ENCODE measurements at places on chromosomes 12 and 14.
A peak's percentile ranks its signal among the peaks of the same experiment; 100 is the strongest.

GRCh38 chr14:75430526-75430925 is 2.7 kb downstream of the JDP2 start:
- DNase-seq, result peak; percentile 87

- no peak for DNase-seq
Observed at GRCh38 chr12:51863363-51863932, 14.9 kb upstream of the FIGNL2 start.

DNA sequence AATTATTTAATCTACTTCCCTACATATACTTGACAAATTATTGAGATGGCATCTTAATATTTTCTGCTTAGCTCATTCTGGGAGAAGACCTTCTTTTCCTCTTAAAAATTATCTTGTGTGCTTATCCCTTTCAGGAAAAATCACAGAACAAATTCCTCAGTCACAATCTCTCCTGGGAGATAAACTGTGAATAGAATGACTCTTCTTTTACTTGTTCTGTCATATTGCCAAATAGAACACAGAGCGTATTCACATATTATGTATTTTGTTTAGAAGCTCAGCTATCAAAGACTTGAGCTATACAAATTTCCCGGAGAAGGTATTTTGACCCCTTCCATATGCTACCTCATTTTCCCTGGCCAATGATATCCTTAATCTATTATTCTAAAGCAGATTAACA is 146.7 kb downstream of the TMEM117 start:
- DNase-seq, result no peak

DNA sequence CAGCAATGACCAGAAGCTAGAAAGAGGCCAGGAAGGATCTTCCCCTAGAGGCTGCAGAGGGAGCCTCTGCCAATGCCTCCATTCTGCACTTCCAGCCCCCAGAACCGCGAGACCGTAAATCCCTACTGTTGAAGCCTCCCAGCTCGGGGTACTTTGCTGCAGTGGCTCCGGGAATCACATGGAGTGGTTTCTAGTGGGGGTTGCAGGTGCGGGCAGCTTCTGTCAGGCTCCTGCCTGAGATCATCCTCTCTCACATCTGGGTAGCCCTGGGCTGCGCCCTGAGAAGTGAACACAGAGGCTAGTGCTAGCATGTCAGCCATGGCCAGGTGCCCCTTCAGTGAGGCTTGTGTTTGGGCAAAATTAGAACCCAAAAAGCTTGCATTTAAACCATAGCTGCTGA is 67.3 kb downstream of the TSPAN9 start:
- no peak for DNase-seq

GRCh38 chr14:75941030-75941429 is 40.8 kb downstream of the TGFB3 start:
- DNase-seq, result no peak

DNA sequence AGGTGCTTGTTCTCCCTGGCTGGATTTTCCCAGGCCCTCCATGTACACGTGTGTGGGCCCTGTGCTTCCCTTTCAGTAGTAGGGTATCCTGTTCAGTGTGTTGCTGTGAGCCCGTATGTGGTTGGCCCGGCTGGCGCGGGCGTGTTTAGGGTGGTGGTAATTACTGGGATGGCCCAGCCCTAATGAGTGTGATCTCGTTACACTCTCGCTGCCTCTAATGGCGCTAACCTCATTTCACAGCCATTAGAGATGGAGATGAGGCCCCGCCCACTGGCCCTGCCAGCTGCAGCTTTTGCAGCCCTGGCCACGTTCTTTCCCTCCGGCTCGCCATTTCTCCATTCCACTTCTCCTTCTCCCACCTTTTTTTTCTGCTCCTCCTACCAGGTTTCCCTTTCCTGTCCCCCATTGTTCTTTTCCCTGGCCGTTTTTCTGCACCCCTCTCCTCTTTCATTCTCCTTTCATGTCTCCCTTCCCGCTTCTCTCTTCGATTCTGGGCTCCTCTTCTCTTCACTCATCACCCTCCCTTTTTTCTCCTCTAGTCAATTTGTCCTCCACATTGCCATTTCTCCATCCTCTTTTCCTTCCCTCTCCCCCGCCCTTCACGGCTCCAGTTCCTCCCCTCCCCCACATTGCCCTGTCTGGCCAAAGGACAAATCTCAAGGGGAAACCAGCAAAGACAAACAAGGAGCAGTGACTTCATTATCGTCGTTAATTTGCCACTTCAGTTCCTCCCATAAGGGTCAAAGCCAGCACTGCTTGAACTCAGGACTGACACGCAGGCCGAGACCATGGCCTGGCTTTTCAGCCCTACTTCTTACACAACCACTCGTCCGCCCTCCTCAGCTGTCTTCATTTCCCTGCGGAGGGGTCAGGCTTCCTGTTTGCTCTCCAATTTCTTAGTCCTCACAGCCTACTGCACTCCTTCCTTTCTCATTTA is 6.8 kb downstream of the ZFHX2 start:
- DNase-seq, result no peak

GRCh38 chr12:65881348-65881961 is 57.2 kb downstream of the HMGA2 start:
- DNase-seq, result no peak

GRCh38 chr12:48973531-48973930 is 2.0 kb upstream of the WNT10B start:
- DNase-seq, result peak; percentile 51

DNA sequence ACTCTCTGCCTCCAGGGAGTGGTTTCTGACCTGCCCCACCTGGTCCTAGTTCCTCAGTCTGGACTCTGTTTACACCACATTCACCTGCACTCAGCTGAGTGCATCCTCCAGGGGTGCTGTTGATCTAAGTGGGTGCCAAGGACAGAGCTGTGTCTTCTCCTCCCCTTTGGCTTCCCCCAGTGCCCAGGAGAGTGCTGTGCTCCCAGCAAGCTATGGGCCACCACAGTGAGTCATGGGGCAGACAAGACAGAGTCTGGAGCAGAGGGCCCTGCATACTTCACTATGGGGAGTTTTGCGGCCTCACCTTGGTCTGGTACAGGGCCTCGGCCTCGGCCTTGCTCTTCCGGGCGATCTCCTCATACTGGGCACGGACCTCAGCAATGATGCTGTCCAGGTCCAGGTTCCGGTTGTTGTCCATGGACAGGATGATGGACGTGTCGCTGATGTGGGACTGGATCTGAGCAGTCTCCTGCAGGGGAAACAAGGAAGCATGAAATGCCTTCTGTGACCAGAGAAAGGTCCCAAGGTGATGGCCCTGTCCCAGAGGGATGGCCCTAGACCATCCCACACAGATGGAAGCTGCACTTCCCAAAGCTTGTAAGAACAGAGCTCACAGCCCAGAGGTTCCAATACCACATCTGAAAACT is 4.9 kb downstream of the KRT73 start:
- DNase-seq, result no peak

DNA sequence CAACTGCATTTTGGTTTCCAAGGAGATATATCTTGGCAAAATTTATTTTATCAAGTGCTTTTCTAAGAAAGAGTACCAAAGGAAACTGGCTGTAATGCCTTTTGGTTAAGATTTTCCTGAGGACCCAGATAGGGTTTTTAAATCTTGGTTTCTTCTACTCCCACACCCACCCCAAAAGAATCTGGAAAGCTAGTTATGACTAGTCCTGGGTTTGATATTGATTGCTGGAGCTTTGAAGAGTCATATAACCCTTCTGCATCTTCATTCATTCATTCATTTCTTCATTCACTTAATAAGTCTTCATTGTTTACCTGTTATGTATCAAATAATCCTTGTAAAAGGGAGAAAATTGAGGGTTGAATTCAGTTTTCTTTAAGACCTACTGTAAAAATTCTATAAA is 425.2 kb downstream of the PCNX1 start:
- no peak for DNase-seq

DNA sequence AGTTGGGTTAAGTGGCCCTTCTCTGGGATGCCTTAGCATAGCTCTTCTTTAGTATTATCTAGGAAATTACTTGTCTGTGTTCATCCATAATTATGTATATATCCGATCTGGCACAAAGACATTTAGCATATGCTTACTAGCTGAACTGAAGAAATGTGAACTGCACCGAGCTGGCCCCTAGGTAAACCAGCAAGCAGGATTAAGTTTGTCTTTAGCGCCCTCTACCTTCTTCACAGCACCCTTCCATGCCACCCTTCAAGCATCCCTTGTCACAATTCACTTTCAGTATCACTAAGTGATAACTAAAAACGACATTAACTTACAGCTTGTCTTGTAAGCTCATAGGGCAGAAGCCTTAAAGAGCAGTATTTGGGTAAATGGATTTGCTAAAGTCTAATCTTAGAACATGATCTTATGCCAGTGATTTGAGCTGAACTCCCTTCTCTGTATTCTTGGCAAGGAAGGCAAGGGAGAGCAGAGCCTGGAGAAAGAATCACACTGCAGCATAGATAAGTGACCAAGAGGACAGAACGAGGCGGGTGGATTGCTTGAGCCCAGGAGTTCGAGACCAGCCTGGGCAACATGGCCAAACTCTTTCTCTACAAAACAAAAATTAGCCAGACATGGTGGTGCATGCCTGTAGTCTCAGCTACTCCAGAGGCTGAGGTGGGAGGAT is 2.6 kb upstream of the HAL start:
- no peak for DNase-seq
